ENCODE measurements at places on chromosomes 1 and 21.

- DNase-seq, result no peak
Observed at GRCh38 chr1:174242856-174243255, 83.5 kb downstream of the RABGAP1L start.

- DNase-seq, result no peak
Observed at GRCh38 chr1:29379443-29380073, 143.2 kb downstream of the PTPRU start.

DNA sequence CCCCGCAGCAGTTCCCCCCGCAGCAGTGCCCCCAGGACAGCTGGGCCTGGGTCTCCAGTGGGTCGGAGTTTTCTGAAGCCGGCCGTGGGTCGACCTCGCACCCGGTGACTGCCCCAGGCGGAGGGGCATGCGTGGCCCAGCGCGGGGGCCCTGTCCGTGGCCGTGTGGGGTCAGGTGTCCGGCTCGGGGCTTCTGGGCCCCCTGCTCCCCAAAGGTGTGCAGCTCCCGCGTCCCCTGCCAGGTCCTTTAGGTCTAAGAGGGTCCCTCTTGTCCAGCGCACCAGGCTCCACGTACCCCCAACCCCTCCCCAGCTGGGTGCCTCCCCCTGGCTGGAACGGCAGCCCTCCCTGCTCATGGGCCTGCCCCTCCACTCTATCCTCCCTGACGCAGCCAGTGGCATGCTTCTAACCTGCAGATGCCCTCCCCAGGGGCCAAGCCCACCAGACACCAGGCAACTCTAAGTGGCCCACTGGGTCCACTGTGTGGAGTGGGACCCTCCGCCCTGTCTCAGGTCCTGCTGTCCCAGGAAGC lies 5.9 kb upstream of the HES4 start:
- no peak for DNase-seq

- no peak for DNase-seq
Observed at GRCh38 chr1:82153272-82153629, 352.5 kb downstream of the ADGRL2 start.

DNA sequence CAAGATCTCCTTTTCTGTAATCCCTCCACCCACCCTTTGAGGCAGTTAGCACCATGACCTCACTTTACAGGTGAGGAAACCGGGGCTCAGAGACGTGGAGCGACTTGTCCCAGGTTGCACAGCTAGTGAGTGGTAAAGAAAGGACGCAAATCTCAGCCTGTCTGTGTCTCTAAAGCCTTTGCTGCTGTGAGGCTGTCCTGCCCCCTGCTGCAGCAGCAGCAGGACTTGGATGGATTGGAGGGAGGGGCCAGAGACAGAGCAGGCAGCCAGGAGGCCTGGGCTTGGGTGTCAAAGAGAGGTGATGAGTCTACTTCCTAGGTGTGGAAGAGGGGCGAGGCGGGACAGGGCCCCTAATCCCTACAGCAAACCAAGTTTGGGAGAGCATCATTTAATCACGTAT lies 69.6 kb downstream of the PTPRU start:
- no peak for DNase-seq

DNA sequence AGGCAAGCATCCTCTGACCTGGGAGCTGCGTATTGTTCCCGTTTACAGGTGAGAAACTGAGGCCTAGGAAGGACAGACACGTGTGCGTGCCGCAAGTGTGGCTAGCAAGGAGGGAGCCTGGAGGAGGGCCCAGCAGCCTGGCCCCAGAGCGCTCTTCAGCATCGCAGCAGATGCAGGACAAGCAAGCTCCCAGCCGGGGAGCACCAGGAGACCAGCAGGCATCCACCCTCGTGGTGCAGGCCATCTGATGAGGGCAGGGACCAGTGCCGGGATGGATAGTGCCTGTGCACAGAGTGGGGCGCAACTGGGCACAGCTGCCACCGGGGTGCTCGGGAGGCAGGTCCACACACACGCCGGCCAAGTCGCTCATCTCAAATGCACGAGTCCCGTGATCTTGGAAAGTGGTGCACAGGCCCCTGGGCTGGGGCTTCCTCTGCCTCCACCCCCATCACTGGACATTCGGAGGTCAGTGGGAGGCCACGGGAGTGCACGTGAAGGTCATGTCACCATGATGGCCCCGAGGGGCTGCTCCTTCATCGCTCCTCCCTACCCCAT lies 55.1 kb downstream of the COL18A1 start:
- DNase-seq, result no peak

DNA sequence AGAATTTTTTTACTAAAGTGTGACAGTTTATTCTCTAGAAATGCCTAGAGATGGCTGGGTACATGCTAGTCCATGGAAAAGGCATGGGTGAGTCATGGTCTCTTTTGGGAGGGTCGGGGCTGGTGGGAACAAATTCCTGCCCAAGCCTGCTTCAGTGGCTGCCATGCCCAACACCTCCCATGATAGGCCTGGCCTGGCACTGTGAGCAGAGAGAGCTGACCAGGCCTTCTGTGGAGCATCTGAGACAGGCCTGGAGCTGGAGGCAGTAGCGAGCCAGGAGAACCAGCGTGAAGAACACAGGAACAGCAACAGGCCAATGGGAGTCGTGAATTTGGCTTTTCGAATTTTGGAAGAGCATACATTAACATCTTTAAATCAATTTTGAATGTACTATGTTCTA lies 209.2 kb downstream of the SDCCAG8 start:
- no peak for DNase-seq

DNA sequence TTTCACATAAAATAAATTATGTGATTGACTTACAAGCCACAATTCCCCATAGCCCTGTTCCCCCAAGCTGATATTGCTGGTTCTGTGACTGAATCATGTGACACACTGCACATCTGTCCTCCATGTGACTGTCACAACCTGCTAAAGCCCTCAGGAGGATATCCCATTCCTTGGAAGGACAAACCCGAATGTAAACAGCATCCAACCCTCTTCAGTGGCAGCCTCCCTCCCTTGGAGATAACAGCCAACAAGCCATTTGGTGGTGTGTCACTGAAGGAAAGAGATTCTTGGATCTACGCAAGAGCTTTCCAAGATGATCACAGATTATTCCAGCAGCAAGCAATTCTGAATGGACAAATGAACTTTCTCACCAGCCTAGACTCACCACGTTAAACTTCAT lies 153.9 kb upstream of the TIAM1 start:
- no peak for DNase-seq

DNA sequence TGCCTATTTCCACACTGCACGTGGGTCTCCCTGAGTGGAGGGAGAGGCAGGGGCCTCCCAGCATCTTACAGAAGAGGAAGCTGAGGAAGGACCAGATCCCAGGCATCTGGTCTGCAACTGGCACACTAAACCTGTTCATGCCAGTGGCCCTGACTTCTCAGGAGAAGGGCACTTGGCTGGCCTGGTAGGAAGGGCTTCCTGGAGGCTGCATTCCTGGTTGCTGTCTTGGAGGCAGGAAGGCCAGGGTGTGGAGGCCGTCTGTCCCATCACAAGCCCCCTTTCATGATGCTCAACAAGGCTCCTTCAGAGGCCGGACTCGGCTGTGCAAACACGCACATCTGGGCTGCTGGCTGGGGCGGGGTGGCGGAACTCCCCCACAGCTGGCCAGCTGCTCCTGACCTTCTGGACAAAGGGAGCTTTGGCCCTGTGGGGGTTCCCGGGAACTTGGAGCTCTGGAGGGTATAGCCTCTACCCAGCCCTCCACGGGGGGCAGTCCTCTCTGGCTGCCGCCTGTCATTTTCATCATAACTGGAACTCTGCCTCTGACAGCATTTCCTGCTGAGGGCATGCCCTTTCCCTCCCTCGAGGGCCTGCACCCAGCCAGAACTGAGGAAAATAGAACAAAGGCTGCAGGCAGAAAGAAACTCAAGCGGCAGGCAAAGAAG lies 39.2 kb upstream of the POU3F1 start:
- DNase-seq, result no peak

GRCh38 chr1:46175243-46175642 lies 356 bp downstream of the TSPAN1 start:
- no peak for DNase-seq

DNA sequence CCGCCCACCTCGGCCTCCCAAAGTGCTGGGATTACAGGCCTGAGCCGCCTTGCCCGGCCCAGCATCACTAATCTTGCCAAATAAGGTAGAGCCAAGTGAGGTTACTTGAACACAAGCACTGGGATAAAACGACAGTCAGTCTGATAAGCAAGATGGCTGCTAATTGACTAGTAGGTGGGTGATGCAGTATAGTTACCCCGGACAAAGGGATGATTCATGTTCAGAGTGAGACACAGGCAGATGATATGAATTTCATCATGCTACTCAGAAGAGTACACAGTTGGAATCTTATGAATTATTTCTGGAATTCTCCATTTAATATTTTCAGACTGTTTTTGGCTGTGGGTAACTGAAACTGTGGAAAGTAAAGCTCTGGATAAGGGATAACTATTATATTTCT lies 178.4 kb downstream of the USP25 start:
- DNase-seq, result no peak

- no peak for DNase-seq
Observed at GRCh38 chr1:209585197-209585596, 1.7 kb downstream of the CAMK1G start.

GRCh38 chr1:113657126-113657525 lies 102.2 kb downstream of the PHTF1 start:
- DNase-seq, result no peak

- DNase-seq, result no peak
Observed at GRCh38 chr1:67566803-67567377, 118.1 kb upstream of the GADD45A start.

DNA sequence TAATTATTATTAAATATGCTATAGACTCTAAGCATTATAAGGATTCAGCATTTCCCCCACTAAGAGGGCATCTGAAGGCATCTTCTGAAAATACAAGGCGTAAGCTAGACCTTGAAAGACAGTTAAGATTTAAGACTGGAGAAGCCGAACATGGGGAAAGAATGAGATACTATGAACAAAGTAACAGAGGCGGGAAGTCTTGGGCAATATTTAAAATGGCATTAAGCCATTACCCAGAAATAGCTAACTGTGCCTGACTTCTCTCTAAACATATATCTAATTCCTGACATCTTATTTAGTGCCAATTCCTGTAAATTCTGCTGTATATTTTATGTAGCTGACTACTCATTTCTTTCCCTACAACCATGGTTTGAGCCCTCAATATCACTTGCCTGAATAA lies 20.9 kb downstream of the DPH5 start:
- DNase-seq, result no peak

DNA sequence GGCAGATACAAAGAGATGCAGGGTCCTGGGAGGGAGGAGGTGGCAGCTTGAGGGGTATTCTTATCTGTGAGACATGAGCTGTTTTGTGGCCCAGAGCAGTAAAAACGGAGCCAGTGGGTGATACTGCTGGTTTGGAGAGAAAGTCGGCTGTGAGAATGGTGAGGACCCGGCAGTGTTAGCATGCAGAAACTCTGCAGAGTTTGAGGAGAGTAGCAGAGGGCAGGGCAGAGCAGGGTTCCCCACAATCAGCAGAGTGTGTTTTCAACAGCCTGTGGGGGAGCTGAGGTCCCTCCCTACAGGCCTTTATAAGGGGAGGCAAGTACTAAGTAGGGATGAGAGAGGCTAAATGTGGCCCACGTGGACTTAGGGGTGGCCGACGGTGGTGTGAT lies 423 bp downstream of the SLAMF8 start:
- no peak for DNase-seq

DNA sequence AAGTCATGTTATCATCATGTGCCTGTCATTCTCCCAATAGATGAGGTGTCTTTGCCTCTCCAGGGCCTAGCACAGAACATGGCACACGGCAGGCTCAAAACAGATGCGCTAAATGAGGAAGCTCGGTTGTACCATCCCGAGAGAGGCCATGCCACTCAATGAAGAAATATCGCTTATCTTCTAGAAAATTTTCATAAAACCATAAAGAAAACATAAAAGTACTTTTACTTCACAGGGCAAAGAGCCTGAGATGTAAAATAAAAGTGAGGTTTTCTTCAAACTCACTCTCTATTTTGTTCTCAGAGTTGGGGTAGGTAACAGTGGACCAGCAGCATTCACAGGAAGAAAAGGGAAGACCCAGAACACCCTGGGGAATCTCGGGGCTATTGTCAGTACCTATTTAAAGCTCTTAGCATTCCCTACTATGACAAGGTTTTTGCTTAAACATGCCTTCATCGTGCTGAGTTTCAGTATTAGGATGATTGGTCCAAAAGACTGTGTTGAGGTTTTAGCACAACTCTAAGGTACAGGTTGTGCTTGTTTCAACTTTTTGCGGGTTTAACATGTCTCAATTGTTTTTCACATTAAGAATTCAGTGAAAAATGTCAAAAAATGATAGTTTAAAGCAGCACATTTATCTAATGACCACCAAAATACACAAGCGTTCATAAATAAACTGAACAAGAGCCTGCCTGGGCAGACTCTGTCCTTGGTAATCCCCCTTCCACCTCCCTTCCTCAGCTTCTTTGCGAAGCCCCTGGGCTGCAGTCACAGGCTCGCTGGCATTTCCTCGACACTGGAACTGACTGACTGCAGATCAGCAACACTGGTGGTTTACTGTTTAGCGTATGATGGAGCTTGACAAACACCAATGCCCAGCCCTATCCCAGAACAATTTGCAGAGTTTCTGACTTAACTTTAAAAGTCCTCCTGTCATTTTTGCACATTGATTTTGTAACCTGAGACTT lies 55.6 kb downstream of the COQ8A start:
- no peak for DNase-seq

DNA sequence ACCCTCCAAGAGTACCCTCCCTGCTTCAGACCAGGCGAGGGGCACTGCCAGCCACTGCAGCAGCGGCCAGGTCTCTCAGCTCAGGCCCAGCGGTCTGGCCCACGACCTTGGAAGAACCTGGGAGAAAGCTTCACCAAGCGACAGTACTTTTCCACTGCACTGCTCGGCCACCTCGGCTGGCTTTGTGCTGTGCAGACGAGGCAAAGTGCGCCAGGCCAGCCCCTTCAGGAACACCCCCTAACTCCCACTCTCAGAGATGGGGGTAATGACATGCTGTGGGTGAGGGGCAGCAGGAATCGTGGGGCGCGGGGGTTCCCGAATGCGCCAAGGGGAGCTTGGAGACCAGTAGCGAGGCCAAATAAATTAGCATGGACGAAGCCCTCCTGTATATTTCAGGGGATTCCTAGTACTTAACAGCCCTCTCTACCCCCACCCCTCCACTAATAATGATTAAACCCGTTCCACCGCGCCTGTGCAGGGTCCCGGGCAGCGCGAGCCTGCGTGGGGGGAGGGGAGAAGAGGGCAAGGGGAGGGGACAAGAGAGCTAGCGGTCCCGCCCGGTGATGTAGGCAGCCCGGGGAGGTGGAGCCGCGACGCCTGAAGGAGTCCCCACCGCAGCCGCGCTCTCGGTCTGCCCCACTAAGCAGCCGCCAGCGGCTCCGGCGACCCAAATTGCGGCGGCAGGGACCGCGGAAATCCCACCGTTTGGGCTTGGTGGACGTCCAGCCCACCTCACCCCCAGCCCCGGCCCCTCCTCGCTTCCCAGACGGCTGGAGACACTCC lies at the start of gene FAM43B:
Gene FAM43B (plus strand): TSS at position 629 of the 783 bp plus-strand sequence. CDS start 401 bp downstream, outside the sequence.
- no peak for DNase-seq

- no peak for DNase-seq
Observed at GRCh38 chr1:79614762-79615161, 608.2 kb upstream of the ADGRL4 start.

GRCh38 chr1:11377001-11377583 lies 101.9 kb upstream of the DISP3 start:
- no peak for DNase-seq

Measured in CD4-positive, alpha-beta memory T cell (primary cell).